Globus pallidus (tissue), 1 donor: ENCODE measurements at places on chromosomes 2 and 18.

DNA sequence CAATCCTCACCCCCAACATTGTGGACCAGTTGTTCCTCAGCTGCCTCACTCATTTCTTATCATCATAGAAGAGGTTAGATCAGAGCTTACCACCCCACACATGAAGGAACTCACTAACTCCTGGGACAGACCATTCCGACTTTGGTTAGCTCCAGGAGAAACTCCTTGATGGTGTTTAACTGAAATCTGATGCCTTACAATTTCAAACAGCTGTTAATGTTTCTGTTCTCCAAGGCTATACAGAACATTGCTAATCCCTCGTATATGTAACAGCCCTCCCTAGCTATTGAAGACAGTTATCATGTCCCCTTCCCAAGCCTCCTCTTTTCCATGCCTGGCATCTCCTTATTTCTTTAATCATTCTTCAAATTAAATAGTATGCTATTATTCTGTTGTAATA, 14.8 kb downstream of the ERBB4 start:
- DNase-seq, result no peak

DNA sequence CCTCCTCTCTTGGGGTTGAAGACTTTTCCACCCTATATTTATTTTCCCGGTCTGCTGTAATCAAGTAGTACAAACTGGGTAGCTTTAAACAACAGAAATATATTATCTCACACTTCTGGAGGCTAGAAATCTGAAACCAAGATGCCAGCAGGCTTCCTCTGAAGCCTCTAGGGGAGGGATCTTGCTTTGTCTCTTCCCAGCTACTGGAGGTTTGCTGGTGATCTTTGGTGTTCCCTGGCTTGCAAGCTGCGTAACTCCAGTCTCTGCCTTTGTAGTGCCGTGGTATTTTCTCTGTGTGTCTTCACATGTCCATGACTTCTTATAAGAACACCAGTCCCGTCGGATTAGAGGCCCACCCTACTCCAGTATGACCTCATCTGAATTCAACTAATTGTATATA, 44.4 kb downstream of the MYO3B start:
- DNase-seq, result no peak

- DNase-seq, result no peak
These were observed 23.6 kb upstream of the LHCGR start for GRCh38 chr2:48779019-48779716.

DNA sequence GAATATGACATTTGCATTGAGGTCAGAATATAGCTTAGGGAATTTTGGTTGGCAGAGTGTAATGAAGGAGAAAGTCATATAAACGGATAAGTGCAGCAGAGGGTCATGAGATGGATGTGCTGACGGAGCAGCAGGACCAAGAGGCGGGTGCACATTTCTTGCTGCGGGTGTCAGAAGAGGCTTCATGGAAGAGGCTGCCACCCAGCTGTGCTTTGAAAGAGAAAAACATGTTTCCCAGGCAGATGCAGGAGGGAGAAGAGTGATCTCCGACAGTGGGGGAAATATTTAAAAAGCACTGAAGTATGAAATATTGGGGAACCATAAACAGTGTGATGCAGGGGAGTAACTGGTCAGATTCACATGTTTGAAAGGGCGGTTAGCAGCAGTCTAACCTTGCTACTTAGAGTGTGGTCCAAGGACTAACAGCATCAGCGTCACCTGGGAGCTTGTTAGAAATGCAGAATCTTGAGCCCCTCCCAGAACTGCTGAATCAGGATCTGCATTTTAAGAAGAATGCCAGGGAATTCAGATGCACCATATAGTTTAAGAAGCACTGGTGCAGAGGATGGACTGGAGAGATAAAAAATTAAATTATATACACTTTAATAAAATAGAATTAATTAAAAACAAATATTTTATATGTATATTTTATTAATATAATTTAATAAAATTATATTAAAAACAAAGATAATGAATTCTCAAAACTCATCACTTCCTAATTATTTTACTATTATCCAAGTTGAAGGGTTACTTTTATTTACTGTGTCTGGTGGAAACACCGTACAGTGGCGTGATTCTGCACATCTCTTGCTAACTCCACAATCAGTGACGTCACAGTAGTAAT, 36.1 kb upstream of the SCYGR1 start:
- DNase-seq, result peak; percentile 69

GRCh38 chr2:143034292-143035074, 94.7 kb upstream of the ARHGAP15 start:
- peak; percentile 83 for DNase-seq

- no peak for DNase-seq
These were observed 7.4 kb downstream of the RESP18 start for GRCh38 chr2:219325136-219325535.

- no peak for DNase-seq
These were observed 8.1 kb downstream of the CYB5A start for GRCh38 chr18:74283646-74284045.

- peak; percentile 82 for DNase-seq
These were observed 65.1 kb downstream of the MAP4K4 start for GRCh38 chr2:101762451-101763171.

GRCh38 chr2:227147023-227147422, 17.0 kb downstream of the COL4A4 start:
- DNase-seq, result no peak

DNA sequence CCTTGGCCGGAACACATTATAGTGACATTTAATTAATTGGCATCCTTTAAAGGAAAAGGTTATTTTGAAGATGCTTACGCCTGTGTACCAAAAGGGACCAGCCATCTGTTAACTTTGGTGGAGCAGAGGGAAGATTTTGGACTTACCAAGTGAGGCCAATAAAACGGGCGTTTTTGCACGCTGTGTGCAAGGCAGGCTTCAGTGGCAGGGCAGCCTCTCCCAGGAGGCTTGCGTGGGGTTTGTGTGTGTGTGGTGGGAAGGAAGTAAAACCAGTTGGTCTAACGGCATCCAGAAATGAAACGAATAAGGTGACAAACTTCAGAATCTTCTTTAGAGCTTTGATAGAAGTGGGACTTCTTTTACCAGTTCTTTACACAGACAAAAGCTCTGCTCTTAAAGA, 191.7 kb downstream of the PRKCE start:
- DNase-seq, result no peak
